Bronchial smooth muscle cell (primary cell): ENCODE measurements at places on chromosomes 7 and 10. TPM values are rescaled to one million over a fixed set of nuclear protein-coding genes. Genes with fewer than 3 reads are reported as not detected.

MYPN gene
- total RNA-seq = under 0.01 and 0.16 TPM in 2 replicates

GFRA1 gene
- total RNA-seq = under 0.01 TPM in 2 replicates

FAM25A gene
- total RNA-seq = not detected in 2 replicates

NACAD gene
- total RNA-seq = 1.7 and 2.8 TPM in 2 replicates
